Fibroblast of skin of left biceps (primary cell): ENCODE measurements at places on chromosomes 5 and 9.
A peak's percentile ranks its signal among the peaks of the same experiment; 100 is the strongest.

GRCh38 chr5:32465076-32465475, 20.5 kb upstream of the ZFR start:
- no peak for DNase-seq

DNA sequence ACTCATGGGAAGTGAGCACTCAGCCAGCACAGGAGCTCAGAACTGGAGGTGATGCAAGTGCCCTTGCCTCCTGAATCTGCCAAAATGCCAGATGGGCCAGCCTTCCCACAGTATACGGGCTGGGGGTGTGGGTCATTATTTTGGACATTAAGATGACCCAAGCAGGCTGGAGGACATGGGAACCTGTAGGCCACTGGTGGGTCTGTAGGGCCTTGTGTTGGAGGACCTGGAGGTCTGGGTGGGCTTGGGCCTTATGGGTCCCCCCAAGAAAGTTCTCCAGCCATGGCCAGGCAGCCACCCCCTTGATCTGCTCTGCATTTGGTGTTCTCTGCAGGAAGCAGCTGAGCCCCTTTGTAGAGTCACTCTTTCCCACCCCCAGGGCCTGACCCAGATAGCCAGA, 71.0 kb upstream of the ANGPTL2 start:
- DNase-seq, result no peak

- DNase-seq, result no peak
These were observed 1.0 kb downstream of the NIPSNAP3A start for GRCh38 chr9:104748359-104749031.

DNA sequence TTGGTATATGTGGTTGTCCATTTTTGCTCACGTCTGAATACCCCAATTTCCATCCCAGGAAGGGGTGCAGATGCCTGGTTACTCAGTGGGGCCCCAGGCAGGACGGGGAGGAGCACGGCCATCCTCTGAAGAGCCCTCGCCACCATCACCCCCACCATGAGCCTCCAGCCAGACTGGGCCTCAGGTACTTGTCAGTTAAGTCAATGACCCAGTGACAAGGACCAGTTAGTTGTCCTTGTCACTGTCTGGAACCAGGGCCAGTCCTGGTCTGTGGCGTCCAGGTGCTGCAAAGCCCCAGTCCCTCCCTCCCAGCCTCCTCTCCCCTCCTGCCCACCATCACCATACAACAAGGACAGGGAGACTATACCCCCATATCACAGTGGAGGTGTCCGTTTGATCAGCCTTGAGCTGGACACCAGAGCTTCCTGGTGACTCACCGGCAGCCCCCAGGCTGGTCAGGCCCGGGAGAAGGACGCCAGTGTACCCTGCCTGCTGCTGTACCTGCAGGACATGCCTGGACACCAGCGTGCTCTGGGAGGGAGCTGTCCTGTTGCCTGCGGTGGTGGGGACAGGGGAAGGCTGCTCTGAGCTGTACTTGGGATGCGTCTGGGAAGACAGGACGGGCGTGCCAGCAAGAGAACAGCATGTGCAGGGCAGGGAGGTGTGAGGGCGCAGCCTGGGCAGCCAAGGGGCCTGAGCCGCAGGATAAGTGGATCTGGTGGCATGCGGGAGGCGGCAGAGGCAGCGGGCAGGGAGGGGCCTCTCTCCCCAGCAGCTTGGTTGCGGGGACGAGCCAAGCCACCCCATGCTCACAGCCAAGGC, 32.6 kb upstream of the TTLL11 start:
- DNase-seq, result no peak

DNA sequence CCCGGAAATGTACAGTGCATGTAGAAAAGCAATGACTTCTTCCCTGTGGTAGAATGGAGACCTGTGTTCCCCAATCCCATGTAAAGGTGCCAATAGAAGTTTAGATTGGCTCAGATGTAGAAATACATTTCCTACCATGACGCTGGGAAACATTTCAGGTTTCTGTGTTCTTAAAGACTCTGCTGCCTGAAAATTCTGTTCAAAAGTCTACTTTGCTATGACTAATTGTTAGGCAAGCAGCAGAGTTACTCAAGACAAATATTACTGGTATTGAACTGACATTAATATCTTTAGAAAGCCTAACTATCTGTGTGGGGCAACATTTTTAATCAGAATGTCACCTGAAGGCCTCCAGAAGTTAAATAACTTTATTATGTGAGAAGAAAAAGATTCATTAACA, 75.5 kb upstream of the ELL2 start:
- DNase-seq, result no peak

DNA sequence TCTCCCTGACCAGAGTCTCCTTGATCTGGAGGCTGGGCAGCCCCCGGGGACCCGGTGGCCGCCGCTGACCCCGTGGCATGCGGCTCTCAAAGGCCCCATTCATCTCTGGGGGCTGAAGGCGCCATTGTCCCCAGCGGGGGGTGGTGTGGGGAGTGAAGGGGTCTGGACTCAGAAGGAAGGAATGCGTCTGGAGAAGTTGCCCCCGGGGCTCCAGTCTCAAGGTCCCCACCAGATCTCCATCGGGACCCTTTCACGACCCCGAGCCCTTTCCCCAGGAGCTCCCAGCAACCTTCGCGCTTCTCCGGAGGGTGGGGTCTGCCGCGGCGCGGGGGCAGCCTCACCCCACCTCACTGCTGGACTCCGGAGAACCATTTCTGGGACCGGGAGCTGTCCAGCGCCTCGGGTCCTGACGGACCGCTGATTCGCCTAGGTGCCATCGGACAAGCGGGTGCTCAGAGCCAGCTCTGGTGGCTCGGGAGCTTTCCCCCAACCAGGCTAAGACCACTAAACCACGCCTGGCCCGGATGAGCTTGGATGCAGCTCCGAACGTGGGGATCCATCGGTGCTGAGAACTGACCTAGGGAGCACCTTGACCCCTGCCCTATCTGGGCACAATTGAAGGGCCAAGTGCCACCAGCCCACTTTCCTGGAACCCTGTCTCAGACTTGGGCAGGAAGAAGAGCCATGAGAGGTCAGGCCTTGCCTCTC, 5.1 kb upstream of the PCDH1 start:
- DNase-seq, result no peak

- DNase-seq, result no peak
These were observed 17.1 kb downstream of the SMARCA2 start for GRCh38 chr9:2032234-2032633.

DNA sequence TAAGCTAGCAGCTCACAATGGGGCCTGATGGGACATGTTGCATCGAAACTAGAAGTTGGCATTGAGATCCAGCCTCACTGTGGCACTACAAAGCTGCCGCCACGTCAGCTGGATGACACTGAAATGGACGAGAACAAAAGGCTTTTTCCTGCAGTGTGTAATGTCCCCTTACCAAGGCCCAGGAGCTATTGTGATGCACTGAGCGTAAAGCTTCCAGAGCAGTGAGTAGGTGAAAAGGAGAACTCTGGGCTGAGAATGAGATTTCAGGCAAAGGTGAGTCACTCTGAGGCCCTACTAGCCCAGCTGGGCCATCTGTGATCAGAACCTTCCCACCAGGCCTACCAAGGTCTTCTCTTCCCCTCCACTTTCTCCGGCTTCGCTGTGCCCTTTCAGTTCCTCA, 528.1 kb upstream of the KLF4 start:
- no peak for DNase-seq

DNA sequence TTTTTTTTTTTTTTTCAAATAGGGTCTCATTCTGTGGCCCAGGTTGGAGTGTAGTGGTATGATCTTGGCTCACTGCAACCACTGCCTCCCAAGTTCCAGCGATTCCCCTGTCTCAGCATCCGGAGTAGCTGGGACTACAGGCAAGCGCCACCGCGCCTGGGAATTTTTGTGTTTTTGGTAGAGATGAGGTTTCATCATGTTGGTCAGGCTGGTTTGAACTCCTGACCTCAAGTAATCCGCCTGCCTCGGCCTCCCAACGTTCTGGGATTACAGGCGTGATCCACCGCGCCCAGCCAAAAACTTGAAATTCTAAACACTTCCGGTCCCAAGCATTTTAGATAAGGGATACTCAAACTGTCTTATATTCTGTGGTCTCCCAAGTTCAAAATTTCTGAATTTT, 718.9 kb upstream of the MEF2C start:
- DNase-seq, result no peak

GRCh38 chr5:139417214-139417613, 13.3 kb upstream of the SPATA24 start:
- no peak for DNase-seq

DNA sequence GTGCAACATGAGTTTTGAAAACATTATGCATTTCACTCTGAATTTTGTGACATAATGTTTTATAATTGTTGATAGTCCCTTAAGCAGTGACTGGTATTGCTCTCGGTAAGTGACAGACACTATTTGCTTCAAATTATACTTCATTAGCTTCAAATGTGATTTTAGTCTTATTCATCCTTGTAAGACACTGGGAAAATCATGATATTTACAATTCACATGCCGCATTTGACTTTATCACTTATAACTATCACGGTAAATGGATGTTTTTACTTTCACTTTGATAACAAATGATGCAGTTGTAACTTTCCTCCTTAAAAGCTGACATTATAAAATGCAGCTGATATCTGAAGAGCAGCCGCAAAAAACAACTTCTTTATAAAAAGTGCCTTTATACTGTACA, 44.1 kb upstream of the ITGA2 start:
- no peak for DNase-seq

DNA sequence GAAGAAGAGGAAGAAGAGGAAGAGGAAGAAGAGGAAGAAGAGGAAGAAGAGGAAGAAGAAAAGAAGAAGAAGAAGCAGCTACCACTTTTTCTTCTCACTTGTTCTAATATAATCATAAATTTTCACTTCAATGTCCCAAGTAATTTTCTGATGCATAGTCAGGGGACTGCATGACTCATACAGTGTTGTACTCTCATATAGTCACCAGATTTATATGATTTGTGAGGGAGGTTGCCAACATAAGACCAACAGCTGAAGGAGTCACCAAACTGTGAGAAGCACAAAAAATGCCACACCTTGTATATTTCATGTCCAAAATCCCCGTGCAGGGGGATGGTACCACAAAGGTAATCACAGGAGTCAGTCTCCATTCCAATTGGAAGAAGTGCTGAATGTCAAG, 32.7 kb upstream of the DMRTA1 start:
- no peak for DNase-seq

- no peak for DNase-seq
These were observed 171.8 kb upstream of the NR3C1 start for GRCh38 chr5:143575286-143575685.

DNA sequence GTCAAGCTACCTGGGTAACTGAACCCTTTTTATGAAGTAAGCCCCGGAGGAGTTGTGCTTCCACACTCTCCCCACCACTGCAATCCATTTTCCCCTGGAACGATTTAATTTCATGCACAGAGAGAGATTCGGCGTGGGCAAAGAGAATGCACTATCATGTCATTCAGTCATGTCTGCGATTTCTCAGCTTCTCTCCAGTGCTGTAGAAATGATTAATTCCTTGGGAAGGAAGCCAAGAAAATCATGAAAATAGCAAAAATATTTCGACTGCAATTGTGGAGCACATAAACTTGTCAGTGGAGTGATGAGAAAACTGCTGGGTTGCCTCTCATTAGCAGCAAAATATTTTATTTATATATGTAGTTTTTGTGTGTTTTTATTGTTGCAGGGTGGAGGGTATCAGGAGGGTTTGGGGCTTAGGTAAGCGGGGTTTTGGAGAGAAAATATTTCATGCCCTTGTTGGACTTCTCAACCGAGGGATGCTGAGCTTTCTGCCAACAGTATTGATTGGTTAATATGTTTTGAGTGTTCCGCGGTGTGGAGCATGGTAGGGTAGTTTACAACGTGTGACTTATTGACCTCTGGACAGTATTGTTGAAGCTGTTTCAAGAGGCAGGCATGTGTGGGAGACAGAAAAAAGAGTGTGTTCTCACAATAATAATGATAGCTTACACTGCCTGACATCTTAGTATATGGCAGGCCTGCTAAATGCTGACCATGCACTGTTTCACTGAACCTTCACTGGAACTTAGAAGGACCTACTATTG, 69.3 kb downstream of the SGCD start:
- peak; percentile 82 for DNase-seq

GRCh38 chr9:117887941-117888340, 183.7 kb downstream of the TLR4 start:
- DNase-seq, result no peak

GRCh38 chr9:118651511-118651910, 717.7 kb downstream of the BRINP1 start:
- no peak for DNase-seq

DNA sequence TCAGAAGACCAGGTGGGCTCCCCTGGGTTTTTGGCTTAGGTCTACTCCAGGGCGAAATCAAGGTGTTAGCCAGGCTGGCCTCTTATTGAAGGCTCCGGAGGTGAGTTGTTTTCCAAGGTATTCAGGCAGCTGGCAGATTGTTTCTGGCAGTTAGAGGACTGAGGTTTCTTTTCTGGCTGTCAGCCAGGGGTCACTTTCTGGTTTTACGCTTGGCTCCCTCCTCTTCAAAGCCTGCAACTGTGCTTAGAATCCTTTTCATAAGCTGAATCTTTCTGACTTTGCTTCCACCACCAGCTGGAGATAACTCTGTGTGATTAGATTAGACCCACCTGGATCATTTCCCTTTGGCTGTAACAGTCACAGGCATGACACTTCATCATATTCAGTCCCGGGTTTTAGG, 24.6 kb downstream of the RFK start:
- no peak for DNase-seq

DNA sequence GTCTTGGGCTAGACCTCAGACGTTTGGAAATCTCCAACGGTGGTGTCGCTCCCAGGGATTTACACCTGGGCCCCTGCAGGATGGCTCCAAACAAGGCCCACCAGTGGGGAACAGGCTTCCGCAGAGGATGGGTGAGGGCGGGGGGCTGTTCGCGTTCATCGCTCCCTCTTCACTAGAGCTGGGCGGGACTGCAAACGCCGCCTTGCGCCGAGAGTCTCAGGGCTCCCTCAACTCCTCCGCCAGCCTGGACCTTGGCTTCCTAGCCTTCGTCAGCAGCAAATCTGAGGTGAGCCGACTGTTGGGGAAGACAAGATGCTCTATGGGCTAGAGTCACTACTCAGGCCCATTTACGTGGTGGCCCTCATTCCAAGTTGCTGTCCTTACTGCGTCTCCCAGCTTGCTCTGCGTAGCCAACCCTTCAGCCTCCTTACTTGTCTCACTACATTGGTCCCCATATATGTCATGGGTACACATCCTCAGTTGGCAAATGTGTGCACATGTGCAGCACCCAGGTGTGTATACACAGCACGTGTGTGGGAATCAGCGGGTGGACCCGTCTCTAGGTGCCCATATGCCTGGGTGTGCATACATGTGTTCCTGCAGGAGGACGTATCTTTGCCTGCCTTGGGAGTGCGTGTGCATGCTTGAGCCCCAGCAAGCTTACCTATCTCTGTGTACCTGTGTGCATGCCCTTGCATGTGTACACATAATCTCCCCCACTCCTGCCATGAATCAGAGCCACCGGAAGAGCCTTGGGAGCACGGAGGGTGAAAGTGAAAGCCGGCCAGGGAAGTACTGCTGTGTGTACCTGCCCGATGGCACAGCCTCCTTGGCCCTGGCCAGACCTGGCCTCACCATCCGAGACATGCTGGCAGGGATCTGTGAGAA, 10.5 kb downstream of the RGS14 start:
- no peak for DNase-seq

DNA sequence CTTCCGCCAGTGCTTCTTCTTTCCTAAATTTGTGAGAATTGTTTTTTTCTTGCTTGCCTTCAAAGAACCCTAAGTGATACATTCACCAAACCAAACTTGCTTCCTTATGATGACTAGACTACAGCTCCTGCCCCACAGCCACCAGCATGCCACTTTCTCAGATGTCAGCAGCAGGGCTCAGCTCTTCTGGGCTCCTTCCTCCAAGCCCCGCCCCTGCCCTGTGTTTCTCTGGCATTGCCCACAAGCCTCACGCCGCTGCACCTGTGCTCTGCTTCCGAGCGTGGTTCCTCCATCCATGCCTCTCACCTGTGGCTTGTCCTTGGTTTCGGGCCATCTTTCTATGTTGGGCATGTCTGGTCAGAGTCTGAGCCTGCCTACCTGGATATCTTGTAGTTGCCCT, 10.6 kb downstream of the UNC5A start:
- DNase-seq, result no peak
